IMR-90 (cell line): ENCODE measurements at places on chromosomes 3 and 15. TPM values are rescaled to one million over a fixed set of nuclear protein-coding genes. Genes with fewer than 3 reads are reported as not detected.

Gene TICRR
- total RNA-seq = 3.0 and 3.3 TPM in 2 replicates

Gene SMCO1
- not detected in 2 replicates for total RNA-seq

Gene AADACL2
- total RNA-seq = not detected in 2 replicates

Gene ABHD10
- 53.9 and 57.2 TPM in 2 replicates for total RNA-seq

Gene CYP8B1
- not detected in 2 replicates for total RNA-seq

Gene PRSS50
- not detected in 2 replicates for total RNA-seq

Gene TLR9
- not detected in 2 replicates for total RNA-seq

Gene CNTN6
- total RNA-seq = not detected in 2 replicates

Gene ACKR2
- not detected in 2 replicates for total RNA-seq

Gene MYRIP
- total RNA-seq = not detected in 2 replicates

Gene NTRK3
- total RNA-seq = under 0.01 TPM in 2 replicates

DNA sequence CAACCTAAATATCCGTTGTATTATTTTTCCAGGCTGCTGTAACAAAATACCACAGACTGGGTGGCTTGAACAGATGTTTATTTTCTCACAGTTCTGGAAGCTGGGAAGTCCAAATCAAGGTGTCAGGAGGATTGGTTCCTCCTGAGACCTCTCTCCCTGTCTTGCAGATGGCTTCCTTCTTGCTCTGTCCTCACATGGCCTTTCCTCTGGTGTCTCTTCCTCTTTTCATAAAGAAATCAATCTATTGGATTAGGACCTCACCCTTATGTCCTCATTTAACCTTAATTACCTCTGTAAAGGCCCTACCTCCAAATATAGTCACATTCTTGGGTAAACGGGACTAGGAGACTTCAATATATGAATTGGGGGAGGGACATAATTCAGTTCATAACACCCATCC is 89.2 kb upstream of the PLCL2 start:
- no peak for DNase-seq

DNA sequence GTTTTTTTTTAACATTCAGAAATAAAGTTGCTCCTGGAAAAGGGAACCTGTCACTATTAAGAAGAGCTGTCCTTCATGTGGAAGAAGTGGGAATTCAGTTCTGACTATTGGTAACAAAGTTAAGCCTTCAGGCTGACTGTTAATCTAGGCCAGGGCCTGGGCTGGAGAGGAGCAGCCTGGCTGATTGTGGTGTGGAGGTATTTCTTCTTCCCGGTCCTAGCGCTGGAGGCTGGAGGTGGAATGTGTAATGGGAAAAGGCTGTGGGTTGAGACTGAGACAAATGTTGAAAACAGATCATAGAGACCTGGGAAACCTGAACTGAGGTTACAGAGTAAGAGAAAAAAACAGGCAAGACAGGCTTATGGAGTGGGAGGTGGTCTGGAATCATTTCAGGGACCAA is 23.8 kb upstream of the SH3BP5 start:
- DNase-seq = peak; percentile 31

DNA sequence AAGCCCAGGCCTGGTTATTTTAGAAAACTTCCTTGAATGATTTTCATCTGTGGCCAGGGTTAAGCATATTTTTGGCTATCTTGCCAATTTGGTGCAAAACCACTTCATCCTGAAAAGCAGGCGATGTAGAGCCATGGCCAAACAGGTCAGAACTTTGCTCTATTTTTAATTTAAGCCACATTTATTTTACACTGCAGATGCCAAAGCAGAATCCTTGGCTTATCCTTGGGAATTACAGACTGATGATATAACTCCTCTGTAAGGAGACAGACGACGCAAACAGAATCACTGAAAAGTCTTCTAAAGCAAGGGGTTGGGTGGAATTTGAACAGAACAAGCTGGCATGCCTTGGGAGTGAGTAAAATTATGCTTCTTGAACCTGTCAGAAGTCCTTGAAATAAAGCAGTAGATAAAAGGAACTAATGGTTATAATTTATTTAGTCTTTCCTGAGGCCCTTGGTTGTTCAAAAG is 121.9 kb downstream of the CHST2 start:
- peak; percentile 6 for DNase-seq

DNA sequence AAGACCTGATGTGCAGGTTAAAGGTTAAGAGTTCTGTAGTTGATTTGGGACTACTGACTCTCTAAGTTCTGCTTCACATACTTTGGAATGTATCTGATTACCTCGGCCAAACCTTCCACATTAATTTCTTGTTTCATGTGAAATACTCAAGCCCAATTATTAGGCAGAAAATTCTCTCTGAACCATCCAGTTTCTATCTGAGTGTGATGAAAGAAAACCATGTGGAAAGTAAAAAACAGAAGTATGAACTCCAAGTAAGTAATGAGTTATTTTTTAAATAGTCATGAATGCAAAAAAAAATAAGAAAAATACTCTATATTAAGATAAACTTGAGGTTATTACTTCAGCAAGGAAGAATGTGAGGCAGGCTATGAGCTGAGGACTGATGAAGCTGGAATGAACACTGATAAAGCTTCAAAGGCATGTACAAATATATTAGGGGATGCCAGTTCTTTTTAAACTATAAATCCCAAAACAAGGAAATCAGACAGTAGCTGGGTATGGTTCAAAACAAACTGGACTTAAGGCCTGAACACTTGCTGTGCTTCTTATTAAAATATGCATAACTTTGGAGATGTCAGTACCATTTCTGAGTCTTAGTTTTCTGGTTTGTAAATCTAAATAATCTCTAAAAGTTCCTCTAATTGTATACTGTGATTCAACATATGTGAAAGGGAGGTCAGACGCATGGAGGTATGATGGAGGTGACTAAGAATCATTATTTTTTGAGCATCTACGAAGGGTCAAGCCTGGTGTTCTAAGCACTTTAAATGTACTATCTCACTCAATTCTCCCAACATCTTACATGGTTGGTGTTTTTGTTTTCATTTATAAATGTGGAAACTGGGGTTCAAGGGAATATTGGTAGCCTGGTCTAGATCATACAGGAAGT is 59.6 kb downstream of the COL6A6 start:
- DNase-seq = peak; percentile 82

- peak; percentile 58 for DNase-seq
Observed at GRCh38 chr15:85785887-85786780, 8.6 kb downstream of the KLHL25 start.

DNA sequence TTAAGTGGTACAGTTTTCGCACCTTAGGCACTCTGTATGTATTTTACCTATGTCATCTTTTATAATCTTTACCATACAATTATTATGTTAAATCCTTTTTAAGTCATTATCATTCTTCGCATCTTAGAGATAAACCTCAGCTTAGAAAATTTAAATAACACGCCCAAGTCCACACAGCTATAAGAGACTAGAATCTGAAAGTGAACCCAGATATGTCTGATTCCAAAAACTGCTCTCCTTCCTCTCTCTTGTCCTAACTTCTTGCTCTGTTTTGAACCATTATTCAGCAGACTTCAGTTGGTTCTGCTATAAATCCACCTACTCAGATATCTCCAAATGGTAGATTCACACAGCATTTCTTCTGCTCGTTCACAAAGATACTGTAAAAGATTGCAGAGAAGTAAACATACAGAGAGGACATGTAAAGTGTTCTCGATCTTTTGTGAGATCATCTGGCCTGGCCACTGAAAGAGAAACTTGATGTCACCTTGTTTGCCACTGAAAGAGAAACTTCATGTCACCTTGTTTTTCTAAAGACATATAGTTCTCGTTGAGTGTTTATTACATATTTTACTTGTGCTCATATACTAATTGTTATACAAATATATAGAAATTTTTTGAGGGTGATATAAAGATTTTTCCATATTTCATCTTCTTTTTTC is 533.2 kb downstream of the GRM7 start:
- DNase-seq = no peak

GRCh38 chr3:120481081-120481480 is 30.3 kb upstream of the FSTL1 start:
- no peak for DNase-seq

GRCh38 chr15:69209661-69210060 is 49.2 kb downstream of the GLCE start:
- no peak for DNase-seq

DNA sequence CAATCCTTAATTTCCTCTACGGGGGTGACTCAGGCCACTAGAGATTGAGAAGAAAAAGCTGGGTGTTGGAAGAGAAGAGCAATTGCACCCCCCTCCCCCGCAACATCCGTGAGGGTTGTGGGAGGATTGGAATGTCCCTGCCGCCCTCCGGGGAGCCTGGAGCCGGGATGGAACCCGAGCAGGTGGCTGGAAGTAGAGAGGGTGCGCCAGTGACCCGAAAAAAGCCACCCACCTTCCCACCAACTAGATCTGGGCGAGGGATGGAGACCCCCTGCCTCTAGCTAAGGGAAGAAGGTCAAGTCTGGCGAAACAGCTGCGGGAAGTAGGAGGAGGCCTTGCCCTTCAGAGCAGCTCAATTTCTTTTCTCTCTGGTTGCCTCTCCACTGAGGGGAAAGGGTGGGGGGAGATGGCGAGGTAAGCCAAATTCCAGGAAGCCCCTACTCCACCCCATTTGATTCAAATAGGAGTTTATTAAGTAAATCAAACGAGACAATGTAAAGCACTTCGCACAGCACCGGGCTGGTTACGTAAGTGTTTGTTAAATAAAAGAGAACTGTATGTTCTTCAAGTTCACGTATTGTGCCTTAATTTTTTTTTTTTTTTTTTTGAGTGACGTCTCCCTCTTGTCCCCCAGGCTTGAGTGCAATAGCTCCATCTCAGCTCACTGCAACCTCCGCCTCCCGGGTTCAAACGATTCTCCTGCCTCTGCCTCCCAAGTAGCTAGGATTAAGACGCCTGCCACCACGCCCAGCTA is 1.1 kb upstream of the WWTR1 start:
- no peak for DNase-seq

GRCh38 chr15:63891079-63891767 is 57.5 kb upstream of the HERC1 start:
- DNase-seq = peak; percentile 67

DNA sequence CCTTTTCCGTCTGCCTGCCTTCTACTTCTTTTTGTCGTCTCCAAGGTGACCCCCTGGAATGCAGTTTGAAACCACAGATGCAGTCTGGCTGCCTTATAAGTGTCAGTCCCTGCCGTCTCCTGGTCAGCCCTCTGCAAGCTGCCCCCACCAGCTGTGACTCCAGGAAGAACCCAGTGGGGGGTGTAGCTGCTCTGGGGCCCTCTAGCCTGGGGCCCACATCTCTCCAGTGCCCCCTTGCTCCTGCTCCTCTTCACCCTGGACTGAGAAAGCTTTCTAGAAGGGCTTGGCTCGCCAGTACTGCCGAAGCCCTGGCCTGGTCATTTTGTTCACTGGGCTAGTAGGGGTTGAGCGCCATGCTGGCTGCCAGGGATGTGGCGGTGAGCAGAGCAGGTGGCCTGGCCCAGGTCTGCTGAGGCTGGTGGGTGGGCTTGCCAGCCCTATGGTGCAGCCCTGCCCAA is 21.3 kb downstream of the SYNM start:
- no peak for DNase-seq

DNA sequence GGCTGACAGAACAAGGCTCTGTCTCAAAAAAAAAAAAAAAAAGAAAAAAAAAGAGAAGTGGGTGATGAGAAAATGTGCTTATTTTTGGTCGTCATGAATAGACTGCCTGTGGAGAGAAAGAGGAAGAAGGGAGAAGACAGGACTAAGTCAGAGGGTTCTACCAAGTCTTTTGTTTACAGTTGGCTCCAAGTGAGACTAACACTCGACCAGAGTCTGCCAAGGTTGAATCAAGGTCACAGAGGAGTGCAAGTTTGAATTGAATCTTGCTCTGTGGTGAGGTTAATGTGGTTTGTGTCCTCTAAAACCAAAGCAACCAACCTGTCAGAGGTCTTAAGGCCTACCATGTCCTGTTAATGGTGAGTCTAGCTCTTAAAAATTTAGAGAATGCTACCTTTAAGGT is 334.1 kb upstream of the GRM7 start:
- no peak for DNase-seq

- no peak for DNase-seq
Observed at GRCh38 chr3:15967577-15967976, 169.8 kb upstream of the ANKRD28 start.

- no peak for DNase-seq
Observed at GRCh38 chr3:66497288-66497984, 3.4 kb downstream of the LRIG1 start.

- no peak for DNase-seq
Observed at GRCh38 chr15:80012060-80012726, 41.2 kb upstream of the BCL2A1 start.

DNA sequence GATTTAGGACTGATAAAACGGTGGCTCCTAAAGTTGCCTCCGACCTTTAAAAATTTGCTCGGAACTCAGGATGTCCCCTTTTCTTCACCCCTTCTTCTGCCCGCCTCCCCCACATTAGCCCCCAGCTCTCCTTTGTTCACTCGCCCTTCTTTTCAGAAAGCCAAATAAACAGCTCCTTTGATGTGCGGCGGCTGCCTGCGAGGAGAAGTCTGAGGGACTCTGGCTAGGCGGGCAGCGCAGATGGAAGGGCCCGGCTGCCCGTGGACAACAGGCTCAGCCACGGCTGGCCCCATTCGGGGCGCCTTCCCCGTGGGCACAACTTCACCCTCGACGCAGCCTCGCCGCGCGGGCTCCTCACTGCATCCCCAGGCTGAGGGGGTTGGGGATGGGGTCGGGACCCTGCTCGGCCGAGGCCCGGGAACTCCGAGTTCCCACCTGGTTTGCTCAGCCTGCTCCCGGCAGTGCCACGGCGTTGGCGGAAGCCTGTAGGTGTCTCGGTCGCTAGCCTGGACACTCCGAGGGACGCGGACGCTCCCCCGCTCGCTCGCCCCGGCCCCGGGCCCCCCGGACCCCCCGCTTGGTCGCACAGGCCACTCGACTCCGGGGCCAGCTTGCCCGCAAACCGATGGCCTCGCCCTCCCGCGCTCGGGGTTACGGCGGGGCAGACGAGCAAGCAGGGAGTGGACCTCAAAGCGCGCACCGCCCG is 897 bp upstream of the TLE3 start:
- DNase-seq = no peak

- DNase-seq = no peak
Observed at GRCh38 chr3:147394884-147395225, 11.5 kb downstream of the ZIC4 start.

- no peak for DNase-seq
Observed at GRCh38 chr15:98321896-98322295, 326.4 kb upstream of the IGF1R start.

- DNase-seq = no peak
Observed at GRCh38 chr3:127614928-127615589, 13.9 kb upstream of the PODXL2 start.

DNA sequence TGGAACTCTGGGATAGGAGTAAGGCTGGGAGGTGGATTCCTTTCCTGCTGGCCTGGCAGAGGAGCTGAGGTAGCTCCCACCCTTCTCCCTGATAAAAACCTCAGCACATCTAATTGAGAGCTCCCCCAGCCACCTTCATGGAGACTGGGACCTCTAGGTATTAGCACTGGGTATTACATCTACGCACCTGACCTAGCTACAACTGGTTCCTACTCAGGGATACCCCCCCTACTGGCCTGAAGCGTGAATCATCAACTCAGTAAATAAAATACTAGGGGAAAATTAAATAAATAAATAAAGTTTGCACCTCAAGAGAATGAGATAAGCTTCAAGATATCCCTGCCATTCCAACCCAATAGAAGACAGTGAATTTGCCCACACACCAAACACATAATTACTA is 140.4 kb downstream of the NEK10 start:
- DNase-seq = no peak

GRCh38 chr15:33016405-33017024 is 178.0 kb downstream of the FMN1 start:
- no peak for DNase-seq
